NCI-H1417 treated with DMSO at 0.1 percent for 48 hours (cell line): ENCODE measurements at places on chromosomes 6 and 20.

GRCh38 chr20:36070451-36070850, 84.1 kb upstream of the EPB41L1 start:
- DNase-seq = no peak

- DNase-seq = no peak
These were observed 116.5 kb downstream of the SYNDIG1 start for GRCh38 chr20:24585796-24586522.

- no peak for DNase-seq
These were observed 179.8 kb downstream of the LINC00237 start for GRCh38 chr20:20926222-20926905.

DNA sequence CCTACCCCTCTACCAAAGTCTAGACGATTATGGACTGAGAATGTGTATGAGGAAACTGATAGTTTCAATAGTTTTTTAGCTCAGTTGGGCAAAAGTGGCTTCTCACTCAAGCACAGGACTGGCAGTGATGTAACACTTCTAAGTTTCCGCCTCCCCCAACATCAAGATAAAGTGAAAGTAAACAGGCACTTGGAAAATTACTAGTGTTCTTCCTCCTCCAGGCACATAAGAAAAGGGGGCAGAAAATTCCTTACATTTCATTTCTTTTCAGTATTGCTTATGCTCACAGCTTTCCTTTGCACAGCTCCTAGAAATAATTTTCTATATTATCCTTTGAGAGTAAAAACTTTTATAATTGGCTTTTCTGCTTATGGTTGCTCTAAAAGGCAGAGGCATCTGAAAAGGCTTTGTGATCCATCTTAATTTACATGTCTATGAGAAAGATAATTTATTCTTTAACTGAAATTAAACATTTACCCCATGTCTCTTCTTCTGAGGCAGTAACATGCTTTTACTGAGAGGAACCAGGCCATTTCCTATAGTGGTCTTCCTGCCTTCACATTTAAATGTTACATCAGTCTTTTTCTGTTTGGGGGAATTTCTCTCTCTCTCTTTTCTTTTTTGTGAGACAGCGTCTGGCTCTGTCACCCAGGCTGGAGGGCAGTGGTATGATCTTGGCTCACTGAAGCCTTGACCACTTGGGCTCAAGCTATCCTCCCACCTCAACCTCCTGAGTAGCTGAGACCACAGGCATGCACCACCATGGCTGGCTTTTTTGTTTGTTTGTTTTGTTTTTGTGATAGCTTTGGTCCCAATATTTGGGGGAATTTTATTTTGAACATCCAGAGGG, 65.0 kb upstream of the EEF1A1 start:
- no peak for DNase-seq

DNA sequence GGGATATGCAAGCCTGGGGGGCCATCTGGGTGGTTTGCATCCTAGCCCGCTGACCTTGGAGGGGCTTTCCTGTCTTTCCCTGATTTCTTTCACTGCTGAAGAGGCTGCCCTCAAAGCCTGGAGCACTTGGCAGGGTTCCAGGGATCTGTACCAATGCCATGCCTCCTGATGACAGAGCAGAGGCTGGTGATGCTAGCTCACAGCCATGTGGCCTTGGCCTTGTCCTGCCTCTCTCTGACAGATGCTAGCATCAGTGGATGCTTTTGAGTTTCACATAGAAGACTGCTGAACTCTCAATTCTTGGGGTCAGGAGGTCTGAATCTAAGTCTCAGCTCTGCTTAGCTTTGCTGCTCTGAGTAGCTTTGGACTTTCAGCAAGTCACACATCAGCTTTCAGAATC, 21.9 kb upstream of the RREB1 start:
- no peak for DNase-seq
